ENCODE measurements at places on chromosomes 3 and 15.
A peak's percentile ranks its signal among the peaks of the same experiment; 100 is the strongest.

GRCh38 chr15:67955252-67955651, 98.9 kb upstream of the PIAS1 start:
- DNase-seq: no peak

DNA sequence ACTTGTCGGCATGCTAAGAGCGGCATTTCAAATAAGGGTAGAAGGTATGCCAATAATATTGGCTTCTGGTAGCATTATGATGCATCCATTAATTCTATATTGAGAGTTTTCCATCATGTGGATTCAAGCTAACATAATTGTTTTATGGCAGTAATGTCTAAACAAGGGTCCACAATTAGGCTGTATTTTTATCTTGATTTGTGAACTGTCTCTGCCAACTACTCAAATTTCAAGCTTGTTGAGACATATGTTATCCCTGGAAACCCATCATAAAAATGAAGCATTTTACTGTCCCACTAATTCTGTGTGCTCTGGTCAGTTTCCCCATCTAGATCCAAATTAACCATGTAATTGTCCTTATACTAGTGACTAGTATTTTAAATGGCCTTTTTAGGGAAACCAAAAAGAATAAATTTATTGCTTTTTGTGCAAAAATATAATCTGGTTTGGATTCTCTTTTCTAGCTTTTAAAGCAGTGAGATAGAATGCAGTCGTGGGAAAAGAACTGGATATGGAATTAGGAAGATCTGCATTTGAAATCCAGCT, 1.2 kb upstream of the OSTN start:
- no peak for DNase-seq

DNA sequence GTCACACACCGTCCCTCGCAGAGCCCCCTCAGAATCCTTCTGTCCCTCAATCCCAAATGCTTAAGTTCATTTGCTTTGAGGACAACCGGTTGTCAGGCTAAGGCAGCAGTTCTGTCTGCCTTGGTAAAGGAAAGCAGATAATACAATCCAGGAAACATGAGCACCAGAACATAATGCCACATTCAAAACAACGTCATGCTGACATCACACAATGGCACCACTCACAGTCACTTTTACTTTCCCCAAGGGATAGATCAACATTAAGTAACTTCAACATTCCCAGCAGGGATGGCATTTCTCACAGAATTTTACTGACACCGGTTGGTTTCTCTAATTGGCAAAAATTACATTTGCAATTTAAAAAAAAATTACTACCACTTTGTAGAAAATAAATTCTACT, 74.6 kb upstream of the PSMD6 start:
- DNase-seq: no peak

DNA sequence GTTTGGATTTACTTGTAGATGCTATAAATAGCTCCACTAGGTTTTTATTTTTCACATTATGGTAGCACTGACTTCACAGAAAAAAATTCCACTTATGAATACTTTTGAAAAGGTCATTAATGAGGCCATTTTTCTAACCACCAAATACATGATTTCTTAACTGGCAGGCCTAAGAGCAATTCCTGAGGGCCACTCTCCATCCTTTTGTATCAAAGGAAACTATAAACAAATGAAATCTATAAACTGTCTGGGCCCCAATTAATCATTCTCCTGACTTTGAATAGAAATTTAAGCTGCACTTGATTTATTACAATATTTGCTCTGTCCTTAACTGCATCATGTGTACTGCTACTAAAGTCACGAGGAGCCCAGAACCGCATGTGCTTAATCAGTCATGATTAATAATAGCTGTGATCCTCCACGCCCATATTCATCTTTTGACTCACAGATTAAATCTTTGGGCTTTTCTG, 25.1 kb upstream of the MTMR10 start:
- DNase-seq: peak; percentile 52

DNA sequence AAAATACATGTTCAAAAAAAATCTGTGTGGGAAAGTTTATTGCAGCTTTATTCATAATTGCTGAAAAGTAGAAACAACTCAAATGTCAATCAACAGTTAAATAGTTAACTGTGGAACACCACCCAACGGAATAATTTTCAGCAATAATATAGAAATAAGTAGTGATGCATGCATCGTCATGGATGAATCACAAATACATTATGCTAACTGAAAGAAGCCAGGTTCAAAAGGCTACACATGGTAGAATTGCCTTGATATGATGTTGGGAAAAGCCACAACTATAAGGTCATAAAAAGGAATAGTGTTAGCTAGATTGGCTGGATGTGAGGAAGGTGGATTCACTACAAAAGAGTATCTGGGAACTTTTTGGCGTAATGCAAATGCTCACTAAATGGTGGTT, 82.0 kb downstream of the GMNC start:
- no peak for DNase-seq

- DNase-seq: no peak
Observed at GRCh38 chr15:101490922-101491733, 1.6 kb upstream of the PCSK6 start.

DNA sequence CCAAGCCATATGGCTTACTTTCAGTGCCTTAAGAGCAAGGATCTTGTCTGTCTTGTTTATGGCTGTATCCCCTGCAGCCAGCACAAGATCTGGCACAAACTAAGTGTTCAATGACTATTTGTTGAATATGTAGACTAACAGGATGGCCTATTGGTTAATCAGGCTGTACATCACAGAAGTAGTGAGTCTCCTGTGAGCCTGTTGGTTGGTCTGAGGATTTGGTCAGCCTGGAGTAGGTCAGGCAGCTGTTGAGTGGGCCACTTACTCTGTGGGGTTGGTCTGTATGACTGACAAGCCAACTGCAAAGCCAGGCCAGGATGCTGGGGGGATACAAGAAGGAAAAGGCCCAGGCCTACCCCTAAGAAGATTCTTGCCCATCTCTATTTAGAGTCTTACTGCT, 33.4 kb upstream of the CILP start:
- DNase-seq: no peak

- DNase-seq: no peak
Observed at GRCh38 chr15:28944696-28945300, 59.0 kb downstream of the APBA2 start.

- no peak for DNase-seq
Observed at GRCh38 chr3:44021651-44022594, 219.8 kb upstream of the TOPAZ1 start.

DNA sequence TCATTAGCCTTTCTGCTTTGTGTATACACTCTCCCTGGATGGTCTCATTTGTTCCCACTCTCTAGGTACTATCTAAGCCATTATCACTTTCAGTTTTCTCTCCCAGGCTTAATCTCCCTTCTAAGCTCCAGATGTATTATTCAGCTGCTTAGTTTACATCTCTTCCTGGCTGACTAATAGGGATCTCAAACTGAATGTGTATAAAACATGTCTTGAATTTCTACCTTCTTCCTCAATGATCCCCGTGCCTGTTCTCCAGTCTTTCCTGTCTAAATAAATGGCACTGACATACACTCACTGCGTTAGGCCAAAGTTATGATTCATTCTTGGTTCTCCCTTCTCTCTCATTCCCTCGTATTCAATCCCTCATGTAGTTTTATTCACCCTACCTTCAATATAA, 127.3 kb downstream of the NR2F2 start:
- no peak for DNase-seq
